GM03348 (cell line): ENCODE measurements at places on chromosomes 2 and 18.

DNA sequence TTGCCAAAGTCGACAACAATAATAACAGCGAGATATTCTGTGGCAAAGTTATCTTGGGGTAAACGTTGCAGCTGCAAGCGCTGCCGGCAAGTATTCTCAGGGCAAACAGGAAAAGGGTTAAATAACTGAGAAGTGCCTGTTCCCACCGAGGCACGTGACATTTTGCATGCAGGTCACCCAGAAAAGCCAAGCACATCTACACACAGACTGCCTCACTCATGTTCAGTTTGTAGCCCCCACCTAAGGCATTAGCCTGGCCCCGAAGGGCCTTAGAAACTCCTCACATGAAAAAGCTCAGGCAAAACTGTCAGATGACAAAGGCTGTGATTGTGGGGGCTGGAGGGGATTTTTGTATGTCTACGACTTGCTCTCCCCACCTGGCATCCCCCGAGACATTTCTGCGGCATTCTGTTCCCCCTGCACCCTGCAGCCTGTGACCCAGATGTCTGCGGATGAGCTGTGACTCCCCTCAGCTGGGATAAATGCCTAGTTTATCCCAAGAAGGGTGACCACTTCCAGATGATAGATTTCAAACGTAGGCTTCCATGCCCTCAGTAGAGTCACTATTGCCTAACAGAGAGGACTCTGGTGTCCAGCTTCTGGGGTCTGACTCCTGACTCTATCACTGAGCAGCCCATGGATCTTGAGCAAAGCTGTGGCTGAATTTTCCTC, 215.2 kb upstream of the SIX2 start:
- no peak for DNase-seq

DNA sequence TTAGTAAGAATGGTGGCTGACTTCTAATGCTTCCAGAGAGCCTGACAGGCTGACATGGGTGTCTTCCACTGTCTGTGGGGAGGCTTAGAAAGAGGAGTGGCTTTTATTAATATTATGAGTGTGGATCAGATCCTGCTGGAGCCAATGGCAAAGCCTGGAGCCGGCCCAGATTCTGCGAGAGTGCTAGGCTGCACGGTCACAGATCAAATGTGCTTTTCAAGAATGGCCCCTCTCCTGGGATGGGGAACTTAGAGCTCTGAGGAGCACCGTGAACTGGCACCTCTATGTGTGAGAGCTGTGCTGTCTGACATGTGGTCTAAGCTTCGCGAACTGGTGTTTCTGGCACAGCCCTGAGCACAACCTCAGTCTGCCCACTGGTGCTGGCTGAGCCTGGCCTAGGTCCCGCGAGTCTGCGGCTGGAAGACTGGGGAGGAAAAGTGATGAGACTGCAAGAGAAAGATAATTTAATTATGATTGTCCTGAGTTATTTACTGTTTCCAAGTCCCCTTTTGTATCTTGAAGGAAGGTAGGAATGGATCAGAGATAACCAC, 70.4 kb downstream of the ASAP2 start:
- no peak for DNase-seq

GRCh38 chr2:29063646-29064345, 10.5 kb downstream of the PCARE start:
- peak; percentile 51 for DNase-seq

GRCh38 chr2:105797298-105797819, 52.6 kb downstream of the NCK2 start:
- peak; percentile 53 for DNase-seq

GRCh38 chr2:77713412-77713811, 191.2 kb upstream of the LRRTM4 start:
- no peak for DNase-seq

GRCh38 chr2:75108937-75109482, 90.3 kb downstream of the TACR1 start:
- DNase-seq = no peak

DNA sequence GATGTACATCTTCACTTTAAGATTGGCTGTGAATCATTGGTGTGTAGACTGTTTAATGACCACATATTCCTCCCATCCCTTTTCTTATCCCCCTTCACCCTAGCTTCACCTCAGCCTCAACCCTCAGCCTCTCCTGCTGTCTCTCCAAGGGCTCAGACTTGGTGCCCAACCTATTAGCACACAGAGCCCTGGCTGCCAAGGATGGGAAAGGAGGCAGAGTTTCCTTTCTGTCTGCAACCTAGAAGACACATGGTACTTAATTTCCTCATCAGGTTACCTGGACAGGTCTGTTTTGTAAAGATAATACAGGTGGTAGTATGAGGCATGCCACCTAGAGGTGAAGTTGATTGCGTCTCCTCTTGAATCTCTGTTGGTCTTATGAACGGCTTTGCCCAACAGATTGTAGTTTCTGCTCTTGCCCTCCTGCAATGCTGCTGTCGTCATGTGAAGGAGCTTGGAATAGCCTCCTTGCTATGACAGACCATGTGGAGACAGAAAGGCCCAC, 44.5 kb upstream of the RMND5A start:
- no peak for DNase-seq

GRCh38 chr2:46717344-46718121, 198.1 kb downstream of the MCFD2 start:
- DNase-seq = no peak

DNA sequence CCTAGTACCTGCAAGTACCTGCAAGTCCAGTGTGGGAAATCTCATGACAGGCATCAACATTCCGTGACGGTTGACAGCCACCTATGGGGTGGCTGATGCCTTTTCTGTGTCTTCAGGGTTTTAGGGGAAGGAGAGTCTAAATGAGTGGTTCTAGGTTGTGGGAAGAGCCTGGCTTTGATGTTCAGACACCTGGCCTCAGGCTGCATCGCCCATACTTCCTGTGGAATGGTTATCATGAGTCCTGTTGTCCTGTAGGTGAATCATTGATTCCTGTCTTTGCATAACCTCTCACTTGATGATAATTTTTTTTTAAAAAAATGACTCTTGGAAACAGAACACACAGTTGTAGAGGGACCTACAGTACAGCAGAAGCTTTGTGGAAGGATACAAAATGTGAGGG, 108.9 kb downstream of the NEDD4L start:
- no peak for DNase-seq

- DNase-seq = no peak
Measured at GRCh38 chr18:78542204-78542603, 437.4 kb upstream of the SALL3 start.

DNA sequence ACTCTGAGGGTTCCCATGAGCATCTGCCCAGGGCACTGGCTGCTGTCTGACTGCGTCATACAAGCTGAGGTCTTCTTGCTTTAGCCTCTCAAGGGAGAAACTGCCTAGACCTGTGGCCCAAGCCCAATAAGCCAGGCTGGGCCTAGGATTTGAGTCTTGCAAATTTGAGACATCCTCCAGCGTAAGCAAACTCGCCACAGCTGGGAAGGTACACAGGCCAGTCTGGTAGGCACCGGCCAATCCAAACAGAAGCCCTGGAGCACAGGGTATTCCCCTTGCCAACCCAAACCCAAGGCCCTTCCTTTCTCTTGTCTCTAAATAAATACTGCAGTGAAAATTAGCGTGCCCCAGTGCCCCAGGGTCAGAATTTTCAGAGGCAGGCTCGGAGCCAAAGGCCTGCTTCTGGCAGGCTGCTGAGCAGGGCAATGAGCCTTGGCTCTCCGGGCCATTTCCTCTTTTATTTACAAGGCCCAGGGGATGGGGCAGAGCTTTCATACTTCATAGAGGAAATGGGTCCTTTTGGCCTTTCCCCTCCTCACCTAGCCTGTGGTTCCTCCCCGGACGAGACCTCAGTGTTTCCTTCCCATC, 33.3 kb downstream of the POLR1A start:
- DNase-seq = peak; percentile 33

- no peak for DNase-seq
Measured at GRCh38 chr2:177432703-177433102, 40.1 kb downstream of the AGPS start.

DNA sequence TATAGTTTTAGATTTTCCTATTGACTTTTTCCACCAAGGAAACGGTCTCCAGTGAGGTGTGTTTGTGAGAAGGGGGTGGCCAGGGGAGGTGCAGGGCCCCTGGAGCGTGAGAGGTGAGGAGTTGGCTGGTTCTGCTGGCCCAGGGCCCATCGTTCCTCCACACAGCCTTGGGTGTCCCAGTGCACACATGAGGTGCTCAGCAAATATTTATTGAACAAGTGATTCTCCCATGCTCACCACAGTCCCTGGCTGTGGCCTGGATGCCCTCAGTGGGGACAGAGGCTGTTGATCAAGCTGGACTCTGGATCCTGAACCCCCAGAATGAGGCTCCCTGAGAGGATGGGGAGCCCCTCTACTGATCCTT, 5.0 kb downstream of the HAAO start:
- no peak for DNase-seq

DNA sequence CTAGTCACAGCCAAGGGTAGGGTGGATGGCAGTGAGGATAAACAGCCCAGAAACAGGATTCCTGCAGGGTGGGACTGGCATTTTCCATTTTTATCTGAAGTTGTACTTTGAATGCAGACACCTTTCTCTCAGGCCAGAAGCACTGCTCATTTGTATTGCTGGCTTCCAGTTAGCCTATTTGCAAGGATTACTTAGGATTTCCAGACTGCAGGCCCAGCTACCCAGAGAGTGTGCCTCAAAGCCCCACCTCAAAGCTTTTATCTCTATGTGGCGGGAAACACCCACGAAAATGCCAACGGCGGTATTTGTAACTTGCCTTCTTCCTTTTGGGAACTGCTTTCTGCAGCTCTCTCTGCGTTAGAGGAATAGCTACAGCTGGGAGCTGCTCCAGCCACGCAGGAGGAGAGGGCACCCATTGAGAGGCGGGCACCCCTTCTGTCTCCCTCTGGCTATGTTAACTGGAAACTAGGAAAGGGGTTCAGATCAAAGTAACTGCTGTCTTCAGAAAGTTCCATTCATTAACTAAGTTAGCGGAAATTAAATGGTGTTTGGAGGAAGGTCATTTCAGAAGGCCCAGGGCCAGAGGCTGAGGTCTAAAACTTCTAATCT, 144.9 kb downstream of the TGIF1 start:
- no peak for DNase-seq

- DNase-seq = no peak
Measured at GRCh38 chr2:103138123-103138901, 376.5 kb downstream of the TMEM182 start.

- DNase-seq = no peak
Measured at GRCh38 chr2:181998891-181999654, 13.4 kb downstream of the PPP1R1C start.

DNA sequence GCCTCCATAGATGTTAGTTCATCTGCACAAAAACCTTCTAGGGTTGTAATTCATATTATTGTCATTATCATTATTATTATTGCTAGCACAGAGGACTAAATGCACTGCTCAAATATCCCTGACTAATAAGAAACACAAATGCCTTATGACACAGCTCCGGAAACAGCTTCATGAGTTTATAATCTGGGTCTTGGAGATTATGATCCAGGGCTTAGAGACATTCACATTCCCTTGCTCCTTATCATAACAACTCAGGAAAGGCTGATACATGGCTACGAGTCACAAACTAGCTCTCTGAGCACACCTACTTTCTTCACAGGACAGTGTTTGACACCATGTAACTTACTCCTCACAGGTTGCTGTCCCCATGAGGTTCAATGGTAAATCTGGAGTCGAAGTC, 102.2 kb upstream of the TTC39C start:
- DNase-seq = no peak

DNA sequence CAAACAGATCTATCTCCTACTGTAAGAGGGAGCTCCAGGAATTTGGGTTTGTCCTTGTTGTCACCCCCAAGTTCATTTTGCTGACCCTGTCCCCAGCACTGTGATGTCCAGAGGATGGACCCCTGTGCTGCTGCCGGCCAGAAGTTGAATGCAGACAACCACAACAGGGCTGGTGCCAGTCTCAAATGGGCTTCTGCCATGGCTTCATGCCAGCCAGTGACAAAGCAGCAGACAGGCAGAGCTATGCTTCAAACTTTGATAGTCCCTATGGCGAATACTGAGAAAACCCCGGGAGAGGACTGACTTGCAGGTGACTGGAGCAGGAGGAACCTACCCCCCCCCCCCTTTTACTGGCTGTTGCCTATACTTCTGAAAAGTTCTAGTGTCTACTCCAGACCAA, 3.2 kb downstream of the SMAD7 start:
- DNase-seq = no peak

DNA sequence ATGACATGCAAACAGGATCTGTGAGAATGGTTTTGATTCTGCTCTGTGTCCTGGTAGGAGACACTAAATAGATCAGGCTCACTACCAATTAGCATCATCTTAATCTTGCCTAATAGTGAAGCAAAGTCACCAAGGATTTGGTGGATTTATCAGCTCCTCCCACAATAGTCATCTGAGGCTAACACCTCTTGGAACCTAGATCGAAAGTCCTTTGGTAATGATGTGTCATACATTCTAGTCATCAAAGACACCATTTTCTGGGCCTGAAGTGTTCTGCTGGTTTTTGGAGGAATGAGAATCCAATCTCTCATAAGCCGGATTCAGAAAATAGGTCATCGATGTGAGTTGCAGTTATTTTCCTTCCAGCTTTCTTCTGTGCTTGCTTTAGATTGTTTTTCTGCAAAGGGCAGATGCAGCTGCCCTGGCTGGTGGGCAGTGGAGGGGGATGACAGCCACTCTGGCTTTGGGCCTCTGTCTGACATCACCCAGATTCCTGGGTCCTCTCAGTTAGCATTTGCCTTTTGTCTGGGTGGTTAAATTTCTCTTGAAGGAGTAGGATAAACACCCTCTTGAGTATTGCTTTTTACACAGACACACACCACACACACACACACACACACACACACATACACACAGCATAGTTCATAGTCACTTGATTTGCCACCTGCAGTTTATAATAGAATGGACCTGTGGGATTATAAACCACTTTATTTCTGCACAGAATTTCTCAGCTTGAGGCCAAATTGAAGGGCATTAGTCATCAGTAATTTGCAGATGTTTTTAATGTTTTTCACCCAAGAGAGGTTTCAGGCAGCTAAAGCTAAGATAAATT, at the start of gene MYO3B:
TSS of gene MYO3B (plus strand) at position 198 of the 832 bp plus-strand sequence. CDS start at position 339, 141 bp downstream.
- peak; percentile 43 for DNase-seq

DNA sequence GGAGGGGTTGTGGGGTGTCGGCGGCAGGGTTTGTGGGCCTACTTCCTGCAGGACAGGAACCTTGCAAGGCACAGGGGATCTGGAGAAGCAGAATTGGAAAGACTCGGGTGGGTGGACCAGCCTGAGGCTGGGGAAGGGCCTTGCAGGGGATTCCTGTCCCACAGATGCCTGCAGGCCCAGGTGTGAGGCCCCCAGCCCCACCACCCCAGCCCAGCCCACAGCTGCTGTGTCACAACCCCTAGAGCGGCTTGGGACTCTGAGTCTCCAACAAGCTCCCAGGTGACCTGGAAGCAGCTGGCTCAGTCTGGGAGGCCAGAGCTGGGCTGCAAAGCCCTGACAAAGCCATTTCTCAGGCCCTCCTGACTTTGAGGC, 93.1 kb downstream of the ZFP36L2 start:
- no peak for DNase-seq

- no peak for DNase-seq
Measured at GRCh38 chr2:143429932-143430679, 300.9 kb downstream of the ARHGAP15 start.

DNA sequence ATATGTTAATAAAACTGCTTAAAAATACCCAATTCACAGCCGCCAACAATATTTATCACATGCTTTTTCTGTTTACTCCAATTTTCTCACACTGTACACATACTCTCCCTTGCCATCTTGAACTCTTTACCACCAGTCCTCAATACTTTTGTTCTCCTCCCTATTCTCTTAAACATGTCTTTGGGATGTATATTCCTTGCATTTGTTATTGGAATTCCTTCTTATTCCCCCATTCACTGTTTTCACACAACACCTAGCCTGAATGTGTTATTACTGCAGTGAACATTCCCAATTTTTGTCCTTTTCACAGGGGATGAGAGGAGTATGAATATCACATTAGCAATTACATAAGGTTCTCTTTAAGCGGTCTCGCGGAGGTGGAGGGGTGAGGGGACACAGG, 94.7 kb downstream of the USP34 start:
- no peak for DNase-seq

GRCh38 chr18:75783566-75784281, 356.2 kb upstream of the SMIM21 start:
- DNase-seq = no peak
